PC-3 (cell line): ENCODE measurements at places on chromosomes 12 and 14. TPM values are rescaled to one million over a fixed set of nuclear protein-coding genes. Genes with fewer than 3 reads are reported as not detected.

GALNT9 gene
- 0.44 TPM in 1 of 2 replicates, not detected in the other for total RNA-seq

DNA sequence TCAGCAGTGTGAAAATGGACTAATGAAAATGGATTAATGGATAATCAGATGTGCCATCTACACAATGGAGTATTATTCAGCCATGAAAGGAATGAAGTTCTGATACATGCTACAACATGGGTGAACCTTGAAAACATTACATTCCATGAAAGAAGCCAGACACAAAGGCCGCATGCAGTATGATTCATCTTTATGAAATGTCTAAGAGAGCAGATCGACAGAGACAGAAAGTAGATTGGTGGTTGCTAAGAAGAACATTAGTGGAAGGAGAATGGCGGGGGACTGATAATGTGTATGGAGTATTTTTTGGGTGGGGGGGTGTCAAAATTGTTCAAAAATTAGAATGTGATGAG, 47.3 kb downstream of the PRKAB1 start:
- peak; percentile 14 for DNase-seq

SLC17A8 gene
- total RNA-seq: not detected in 2 replicates

DAD1 gene
- total RNA-seq: 228 and 258 TPM in 2 replicates

CTSG gene
- not detected in 2 replicates for total RNA-seq

- DNase-seq: no peak
Observed at GRCh38 chr12:47882781-47883546, 21.8 kb downstream of the VDR start.

PRH2 gene
- not detected in 2 replicates for total RNA-seq

GRCh38 chr12:6459004-6459337, 7.1 kb downstream of the TAPBPL start:
- DNase-seq: no peak

GPRC5D gene
- total RNA-seq: not detected in 2 replicates

- DNase-seq: no peak
Observed at GRCh38 chr12:122868471-122869177, 27.3 kb downstream of the VPS37B start.

ANKS1B gene
- 0.07 and 0.98 TPM in 2 replicates for total RNA-seq
